ENCODE measurements at places on chromosomes 16 and 17.

- DNase-seq, result peak; percentile 84
Observed at GRCh38 chr17:29622337-29623282, at the start of gene CORO6. Gene CORO6, minus strand, starts transcription at chr17:29622912. Its CDS starts 1,491 bp downstream, at chr17:29621421.

- DNase-seq, result no peak
Observed at GRCh38 chr17:58092797-58093385, 9.7 kb downstream of the DYNLL2 start.

DNA sequence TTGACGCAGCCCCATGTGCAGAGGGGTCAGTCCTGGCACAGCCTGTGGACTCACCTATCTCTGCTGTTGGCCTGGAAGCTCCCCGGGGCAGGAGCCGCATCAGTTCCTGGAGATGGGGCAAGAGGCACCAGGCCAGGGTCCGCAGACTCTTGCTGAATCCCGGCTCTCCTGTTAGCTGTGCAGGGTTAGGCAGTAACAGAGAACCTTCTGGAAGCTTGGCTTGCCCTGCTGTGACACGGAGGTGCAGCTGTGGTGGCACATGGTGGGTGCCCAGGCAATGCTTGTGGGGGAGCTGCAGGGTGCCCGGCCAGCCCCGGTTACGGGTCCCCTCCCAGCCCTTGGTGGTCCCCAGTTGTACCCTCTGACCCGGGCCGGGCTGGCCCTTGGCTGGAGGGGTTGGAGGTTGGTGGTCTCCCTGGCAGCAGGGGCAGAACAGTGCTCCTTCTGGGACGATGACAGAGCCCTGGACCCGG is 26.0 kb upstream of the ZNF469 start:
- no peak for DNase-seq

- no peak for DNase-seq
Observed at GRCh38 chr17:35448899-35449227, 297 bp upstream of the SLFN13 start.

- DNase-seq, result no peak
Observed at GRCh38 chr16:83817022-83817421, 9.2 kb downstream of the HSBP1 start.

DNA sequence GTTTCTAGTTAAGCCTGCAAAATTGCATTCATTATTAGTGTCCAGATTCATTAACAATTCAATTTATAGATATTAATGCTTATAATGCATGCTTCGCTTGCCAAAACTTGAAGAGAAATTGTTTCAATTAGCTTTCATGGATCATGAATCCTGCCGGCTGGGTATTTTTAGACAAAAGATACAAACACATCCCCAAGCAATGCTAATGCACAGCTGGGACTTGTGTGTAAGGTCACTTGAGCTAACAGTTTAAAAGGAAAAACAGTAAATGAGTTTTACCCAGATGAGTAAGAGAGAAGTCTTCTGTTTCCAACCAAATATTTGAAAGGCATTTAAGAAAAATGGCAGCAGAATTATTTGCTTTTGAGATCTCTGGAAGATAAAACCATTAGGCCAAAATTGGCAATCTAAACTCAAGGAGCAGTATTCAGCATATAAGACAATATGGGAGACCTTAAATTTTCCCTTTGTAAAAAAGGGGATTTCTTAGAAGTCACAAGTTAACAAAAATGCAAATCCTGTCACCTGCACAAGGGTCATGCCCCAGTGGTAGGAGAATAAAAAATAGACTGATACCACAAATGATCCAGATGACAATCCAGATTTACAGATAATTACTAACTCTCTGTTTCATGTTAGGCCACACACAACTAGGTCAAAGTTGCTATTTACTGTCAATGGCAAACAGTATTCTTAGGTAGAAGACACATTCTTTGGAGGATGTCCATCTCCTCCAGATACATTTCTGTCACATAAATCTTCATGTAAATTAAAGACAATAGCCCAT is 418.4 kb upstream of the PMFBP1 start:
- DNase-seq, result peak; percentile 44

- no peak for DNase-seq
Observed at GRCh38 chr17:17082878-17083277, 40.6 kb downstream of the MPRIP start.

GRCh38 chr16:85523602-85524364 is 89.3 kb upstream of the GSE1 start:
- no peak for DNase-seq

DNA sequence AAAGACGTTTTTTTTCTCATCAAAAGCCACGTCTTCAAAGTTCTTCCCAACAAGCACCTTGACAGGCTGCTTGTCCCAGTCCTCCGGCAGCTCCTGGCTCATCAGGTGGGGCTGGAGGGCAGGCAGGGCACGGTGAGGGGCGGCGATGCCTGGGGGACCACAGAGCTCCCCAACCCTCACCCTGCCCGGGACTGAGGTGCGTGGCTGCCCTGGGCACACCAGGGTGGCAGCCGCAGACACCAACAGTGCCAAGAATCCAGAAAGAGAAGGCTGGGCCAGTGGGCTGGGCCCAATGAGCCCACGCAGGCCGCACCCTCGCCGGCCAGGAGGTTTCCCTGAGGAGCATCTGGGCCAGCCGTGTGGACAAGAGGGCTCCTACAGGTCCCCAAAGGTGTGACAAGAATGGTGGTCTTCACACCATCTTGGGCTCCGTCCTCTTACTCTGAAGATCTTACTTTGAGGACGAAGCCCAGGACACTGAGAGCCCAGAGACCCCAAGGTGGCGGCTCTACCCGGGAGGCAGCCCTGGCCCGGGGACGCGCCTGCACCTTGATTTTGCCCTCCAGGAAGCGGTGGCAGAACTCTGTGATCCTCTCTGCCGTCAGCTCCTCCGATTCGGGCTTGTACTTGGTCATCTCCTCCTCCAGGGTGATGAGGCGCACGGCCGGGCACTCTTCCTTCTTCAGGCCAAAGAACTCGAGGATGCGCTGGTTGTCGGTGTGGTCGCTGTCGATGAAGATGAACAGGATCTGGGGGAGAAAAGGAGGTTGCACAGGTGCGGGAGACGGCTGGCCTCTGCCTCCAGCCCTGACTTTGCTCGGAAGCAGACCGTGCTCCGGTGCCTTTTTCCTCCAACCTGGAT is 11.3 kb upstream of the PPP1R27 start:
- no peak for DNase-seq

GRCh38 chr16:582218-582613 is 7.7 kb upstream of the RAB40C start:
- no peak for DNase-seq

GRCh38 chr16:73065632-73066330 is 17.9 kb upstream of the ZFHX3 start:
- DNase-seq, result no peak

- DNase-seq, result no peak
Observed at GRCh38 chr17:78266231-78266631, 34.8 kb downstream of the TMEM235 start.

DNA sequence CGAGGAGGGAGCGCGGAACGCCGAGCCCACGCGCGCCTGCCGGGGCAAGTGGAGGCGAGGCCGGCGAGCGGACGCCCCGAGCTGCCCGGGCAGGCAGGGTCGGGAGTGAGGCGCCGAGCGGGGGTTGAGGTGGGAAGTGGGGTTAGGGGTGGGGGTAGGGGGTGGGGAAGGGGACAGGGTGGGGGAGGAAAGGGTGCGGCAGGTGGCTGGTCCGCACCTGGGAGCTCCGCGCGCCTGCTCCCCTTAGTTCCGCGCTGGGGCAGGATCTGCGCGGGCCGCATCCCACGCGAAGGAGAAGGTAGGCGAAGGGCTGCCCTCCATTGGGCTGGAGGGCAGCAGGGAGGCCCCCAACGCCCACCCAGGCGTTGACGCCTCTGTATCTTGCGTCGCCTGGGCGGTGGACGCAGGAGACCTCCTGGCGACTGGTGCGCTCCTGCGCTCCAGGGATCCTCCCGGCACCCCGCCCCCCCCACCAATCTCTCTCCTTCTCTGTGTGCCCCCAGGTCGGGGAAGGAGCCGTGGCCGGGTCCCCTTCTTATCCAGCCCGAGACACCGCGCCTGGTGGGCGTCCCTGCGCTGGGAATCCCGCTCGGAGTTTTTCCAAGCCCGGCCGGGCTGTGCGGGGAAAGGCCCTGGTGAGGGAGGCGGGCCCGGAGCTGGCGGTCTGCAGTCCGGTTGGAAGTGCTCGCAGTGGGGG is 51.3 kb upstream of the AMZ2 start:
- DNase-seq, result no peak

DNA sequence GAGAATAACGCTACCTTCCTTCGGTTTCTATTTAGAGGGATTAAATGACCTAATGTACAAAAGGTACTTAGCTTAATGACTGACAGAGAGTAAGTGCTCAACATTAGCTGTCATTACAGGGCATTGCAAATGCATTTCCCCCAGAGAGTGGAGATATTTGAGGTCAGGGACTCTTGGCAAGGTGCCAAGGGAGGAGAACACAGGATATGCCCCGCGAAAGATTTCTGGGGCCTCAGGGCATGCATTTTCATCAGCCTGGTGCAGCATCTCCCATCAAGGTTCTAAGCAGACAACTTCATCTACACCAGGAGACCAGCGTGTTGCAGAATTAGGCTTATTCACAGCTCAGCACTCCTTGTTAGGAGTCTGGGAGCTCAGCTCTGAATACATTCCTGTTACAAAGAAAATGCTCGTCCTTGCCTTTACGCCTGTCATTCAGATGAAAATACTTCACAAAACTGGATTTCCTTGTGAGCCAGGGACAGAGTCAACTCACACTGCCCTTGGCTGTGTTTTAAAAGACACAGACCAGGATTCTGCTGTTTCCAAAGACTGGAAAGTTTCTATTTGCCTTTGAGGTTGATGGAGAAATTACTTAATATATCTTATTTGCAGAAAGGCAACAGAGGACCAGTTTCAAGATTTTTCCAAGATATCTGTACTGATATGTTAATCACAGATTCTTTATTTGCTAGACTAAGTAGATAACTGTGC is 108.2 kb downstream of the VAT1L start:
- DNase-seq, result no peak

GRCh38 chr17:46788796-46789195 is 29.7 kb downstream of the WNT3 start:
- no peak for DNase-seq

- no peak for DNase-seq
Observed at GRCh38 chr16:8960788-8961109, 3.0 kb downstream of the USP7 start.

DNA sequence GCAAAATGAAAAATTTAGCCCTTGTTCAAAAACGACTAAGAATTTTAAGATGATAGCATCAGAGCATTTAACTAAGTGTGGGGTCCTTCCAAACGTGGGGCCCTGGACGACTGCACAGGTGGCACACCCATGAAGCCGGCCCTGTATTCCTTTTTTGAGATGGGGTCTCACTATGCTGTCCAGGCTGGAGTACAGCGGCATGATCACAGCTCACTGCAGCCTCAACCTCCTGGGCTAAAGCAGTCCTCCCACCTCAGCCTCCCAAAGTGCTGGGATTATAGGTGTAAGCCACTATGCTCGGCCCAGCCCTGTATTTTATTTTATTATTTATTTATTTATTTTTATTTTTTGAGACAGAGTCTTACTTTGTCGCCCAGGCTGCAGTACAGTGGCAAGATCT is 90.7 kb upstream of the CDC42EP4 start:
- DNase-seq, result no peak

DNA sequence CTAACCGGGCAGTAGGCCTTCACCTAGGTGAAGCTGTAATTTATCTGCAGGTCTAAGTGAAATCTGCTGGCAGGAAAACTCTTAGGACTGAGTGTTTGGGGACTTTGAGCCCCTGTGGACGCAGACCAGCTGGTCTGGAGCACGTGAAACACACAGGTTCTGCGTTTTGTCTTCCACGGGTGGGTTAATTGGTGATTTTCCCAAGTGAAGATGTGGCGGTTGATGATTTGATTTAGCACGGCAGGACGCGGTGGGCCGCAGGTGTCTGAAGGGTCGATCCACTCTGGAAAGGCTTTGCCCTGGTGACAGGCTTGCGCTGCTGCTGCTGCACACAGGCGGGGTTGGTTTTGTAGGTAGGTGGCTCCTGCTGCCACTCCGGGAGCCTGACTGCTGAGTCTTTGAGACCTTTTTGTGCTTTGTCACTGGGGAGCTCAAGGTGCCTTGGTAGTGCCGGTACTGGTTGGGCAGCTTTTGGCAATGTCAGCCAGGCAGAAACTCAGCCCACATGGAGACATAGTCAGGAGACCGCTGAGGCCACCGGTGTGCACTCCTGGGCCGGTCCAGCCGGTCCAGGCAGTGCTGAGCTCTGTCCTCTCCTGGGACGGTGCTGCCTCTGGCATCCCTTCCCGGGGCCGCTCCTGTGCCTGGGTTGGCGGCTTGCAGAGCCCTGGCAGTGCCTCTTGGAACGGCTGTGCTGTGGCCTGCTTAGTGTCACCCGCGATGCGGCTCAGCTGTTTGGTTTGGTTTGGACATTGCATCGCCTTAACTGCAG is 2.3 kb downstream of the BAIAP2 start:
- DNase-seq, result no peak

DNA sequence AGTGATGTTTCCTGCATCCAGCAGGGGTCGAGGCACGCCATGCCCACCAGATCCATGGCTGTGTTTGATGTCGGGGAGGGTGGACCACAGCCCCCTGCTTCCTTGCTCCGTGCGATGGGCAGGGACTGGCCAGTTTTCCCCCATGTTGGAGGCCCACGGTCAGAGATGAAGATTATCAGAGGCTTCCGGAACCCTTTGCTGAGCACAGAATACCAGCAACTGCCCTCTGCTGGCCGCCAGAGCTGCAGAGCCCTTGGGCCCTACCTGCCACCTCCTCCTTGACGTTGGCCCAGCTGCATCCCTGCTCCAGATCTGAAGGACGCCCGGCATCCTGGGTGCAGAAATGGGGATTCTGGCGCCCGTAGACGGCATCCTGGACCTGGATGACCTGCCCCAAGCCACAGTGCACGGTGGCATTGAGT is 23.7 kb upstream of the BCO1 start:
- DNase-seq, result no peak

DNA sequence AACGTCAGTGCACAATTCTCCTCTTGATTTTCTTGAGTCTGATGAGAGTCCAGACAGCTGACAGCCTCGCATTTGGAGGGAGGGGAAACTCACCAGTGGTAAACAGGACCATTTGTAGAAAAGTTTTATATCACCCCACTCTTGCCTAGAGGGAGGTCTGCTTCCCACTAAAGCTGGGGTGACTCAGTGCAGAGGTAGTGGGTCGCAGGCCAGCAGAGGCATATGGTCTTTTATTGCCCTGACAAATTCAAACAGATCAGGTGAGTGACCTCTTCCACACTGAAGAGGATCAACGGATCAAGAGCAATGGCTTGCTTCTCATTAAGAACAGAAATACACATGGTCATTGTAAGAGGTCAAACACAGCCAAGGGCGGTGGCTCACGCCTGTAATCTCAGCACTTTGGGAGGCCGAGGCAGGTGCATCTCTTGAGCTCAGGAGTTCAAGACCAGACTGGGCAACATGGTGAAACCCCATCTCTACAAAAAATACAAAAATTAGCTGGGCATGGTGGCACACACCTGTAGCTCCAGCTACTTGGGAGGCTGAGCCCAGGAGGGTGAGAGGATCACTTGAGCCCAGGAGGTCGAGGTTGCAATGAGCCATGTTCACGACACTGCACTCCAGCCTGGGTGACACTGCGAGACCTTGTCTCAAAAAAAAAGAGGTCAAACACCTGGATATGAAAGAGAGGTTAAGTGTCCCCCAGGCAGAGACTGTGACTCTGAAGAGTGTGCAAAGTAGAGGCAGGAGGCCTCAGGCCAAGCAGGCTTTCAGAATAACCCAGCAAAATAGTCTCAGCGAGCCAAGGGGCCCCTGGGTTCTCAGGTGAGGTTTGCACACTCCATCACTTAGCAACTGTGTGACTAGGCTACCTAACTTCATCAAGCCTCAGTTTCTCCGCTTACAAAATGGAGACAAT is 56.5 kb upstream of the ERN1 start:
- DNase-seq, result no peak

GRCh38 chr17:45251931-45252330 is 10.0 kb downstream of the SPATA32 start:
- DNase-seq, result no peak

- DNase-seq, result no peak
Observed at GRCh38 chr17:76871668-76872067, 3.5 kb downstream of the MGAT5B start.
